ENCODE measurements at places on chromosomes 13 and 19.

- no peak for DNase-seq
These were observed 15.4 kb downstream of the NLRP12 start for GRCh38 chr19:53808710-53809125.

GRCh38 chr13:50140153-50140552 is 124.9 kb downstream of the KCNRG start:
- no peak for DNase-seq

DNA sequence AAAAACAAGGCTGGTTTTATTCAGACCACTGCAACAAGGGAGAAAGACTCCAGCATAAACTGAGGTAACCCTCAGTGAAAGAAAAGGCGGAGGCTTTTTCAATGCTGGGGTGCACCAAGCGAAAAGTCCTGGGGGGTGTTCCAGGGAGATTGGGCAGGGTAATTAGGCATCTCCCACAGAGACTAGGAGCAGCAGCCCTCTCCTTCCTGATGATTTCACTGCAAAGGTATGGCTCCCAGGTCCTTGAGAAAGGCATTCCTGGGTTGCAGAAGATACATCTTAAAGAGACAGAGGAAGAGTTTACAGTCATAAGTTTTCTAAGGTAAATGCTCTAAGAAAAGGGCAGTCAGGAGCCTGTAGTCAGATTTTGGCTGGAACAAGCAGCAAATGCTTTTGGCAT is 412.0 kb downstream of the FOXO1 start:
- no peak for DNase-seq

DNA sequence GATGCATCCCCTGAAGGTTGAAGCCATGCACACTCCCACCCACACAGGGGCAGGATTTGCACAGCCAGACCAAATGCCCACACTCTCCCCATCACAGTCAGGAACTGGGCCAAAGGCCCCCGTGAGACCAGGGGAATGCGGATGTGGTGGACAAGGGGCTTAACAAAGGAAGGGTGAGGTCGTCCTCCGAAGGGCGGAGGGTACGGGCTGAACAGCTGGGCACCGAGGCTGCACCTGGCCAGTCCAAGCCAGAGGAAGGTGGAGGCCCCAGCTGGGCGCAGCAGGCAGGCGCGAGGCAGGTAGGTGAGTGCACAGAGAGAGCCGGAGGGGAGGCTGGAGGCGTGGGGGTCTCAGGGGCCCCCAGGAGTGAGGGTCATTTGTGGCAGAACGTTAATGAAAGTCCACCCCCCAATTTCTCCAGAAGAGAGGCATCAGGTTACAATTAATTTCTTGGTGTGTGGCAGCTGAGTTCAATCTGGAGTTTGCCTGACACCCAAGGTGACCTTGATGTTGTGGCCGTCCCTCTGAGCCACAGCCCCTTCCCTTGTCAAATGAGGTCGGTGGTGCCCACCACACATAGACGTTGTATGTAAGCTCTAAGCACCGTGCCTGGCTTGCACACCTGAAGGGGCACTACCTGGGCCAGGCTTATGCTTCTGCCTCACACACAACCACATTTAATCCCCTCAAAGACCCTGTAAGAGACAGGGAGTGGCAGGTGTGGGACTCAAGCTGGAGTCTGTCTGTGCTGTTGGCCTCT is 2.9 kb downstream of the KLK15 start:
- peak; percentile 39 for DNase-seq

DNA sequence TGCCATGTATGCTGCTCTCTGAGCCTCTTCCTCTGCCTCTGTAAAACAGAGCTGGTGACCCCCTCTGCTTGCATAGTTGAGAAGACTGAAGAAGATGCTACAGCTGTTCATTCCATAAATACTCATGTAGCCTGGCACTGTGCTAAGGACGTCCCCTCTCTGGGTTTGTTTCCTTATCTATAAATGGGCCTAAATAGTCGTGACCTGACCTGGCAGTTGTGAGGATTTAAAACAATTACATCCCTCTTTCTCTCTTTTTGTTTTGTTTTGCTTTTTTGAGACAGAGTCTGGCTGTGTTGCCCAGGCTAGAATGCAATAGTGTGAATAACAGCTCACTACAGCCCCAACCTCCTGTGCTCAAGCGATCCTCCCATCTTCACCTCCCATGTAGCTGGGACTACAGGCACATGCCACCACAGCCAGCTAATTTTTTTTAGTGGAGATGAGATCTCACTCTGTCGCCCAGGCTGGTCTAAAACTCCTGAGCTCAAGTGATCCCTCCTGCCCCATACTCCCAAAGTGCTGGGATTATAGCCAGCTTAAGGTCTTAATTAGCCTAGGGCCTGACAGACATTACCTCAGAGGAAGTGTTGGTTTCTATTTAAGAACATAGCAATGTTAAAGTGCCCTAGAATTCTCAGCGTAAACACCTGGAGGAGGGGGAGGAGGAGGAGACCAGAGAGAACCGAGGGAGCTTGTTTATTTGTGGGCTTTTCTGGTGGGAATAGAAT is 4.6 kb downstream of the WDR62 start:
- DNase-seq: no peak

DNA sequence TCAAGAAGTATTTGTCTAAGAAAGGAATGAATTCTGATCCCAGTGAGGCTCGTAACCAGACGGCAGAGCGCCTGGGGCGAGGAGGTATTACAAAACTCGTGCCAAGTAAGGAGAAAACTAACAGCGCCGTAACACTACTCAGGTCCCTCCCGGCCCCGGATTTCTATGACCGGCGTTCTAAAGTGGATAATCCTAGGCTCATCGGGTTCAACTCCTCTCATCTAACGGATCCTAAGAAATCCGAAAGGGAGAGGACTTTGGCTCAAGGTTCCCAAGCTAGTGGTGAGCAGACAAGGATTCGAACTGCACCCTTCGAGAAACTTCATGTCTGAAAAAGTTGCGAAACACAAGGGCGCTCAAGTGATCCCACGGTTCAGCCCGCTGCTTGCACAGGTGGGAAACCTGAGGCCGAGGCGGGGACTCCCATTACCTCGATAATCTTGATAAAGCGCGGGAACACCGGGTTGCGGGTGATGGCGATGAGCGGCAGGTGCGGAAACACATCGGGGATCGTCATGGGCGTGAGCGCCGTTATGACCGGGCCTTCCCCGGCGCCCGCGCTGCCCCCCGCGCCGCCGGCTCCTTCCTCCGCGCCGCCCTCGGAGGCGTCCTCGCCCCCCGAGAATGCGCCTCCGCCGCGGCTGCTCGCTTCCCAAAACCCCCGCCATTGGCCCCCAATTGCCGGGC is 529 bp downstream of the LONP1 start:
- no peak for DNase-seq

GRCh38 chr13:83634601-83635000 is 247.7 kb downstream of the SLITRK1 start:
- DNase-seq: no peak

GRCh38 chr13:112113851-112114250 is 46.9 kb downstream of the SOX1 start:
- no peak for DNase-seq

DNA sequence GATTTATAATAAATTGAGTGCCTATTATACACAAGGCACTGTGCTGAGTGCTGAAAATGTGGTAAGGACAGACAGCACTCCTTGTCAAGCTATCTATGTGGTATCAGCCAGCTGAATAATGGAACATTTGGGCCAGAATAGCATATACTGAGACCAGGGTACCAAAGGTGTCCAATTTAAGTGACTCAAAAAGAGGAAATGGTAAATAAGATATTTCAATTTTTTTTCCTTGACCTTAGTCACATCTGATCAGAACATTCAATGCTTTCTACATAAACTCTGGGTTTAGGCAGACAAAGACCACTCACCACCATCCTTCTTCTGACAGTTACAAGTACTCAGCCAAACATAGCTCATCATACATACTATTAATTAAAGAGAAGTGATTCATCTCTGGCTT is 43.2 kb downstream of the RCBTB2 start:
- DNase-seq: no peak

DNA sequence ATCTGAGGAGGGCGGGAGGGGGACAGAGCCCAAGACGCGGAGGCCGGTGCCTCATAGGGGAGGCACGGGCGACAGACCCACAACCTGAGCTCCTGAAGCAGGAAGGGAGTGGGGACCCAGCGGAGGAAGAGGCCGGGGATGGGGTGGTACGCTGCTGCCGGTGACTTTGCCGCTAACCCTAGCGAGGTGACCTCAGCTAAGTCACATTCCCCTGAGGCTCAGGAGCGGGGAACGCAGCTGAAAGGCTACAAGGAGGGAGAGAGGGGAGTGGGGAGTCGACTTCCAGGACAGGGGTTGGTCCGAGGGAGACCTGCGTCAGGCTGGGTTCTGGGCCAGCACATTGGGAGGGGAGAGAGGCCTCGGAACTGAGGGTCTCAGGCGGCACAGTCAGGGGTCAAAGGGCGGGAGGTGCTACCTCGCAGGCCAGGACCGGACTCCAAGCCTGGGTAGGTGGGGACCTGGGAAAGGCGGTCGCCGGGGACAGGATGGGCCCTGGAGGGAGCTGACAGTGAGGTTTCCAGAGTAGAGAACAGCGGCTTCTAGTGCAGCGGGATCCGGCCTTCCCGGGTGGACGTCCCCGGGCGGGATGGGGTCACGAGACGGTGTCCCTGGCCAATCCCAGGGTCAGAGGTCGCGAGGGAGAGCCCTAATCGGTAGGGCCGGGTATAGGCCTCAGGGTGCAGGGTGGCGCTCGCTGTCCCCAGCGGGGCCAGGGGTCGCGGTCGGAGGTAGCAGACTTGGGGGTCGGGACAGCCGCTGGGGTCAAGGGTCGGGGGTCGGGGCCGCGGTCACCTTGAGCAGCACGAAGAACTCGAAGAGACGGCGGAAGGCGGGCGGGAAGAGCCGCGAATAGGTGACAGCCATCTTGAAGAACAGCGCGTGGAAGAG is 699 bp downstream of the TMEM259 start:
- DNase-seq: peak; percentile 57

DNA sequence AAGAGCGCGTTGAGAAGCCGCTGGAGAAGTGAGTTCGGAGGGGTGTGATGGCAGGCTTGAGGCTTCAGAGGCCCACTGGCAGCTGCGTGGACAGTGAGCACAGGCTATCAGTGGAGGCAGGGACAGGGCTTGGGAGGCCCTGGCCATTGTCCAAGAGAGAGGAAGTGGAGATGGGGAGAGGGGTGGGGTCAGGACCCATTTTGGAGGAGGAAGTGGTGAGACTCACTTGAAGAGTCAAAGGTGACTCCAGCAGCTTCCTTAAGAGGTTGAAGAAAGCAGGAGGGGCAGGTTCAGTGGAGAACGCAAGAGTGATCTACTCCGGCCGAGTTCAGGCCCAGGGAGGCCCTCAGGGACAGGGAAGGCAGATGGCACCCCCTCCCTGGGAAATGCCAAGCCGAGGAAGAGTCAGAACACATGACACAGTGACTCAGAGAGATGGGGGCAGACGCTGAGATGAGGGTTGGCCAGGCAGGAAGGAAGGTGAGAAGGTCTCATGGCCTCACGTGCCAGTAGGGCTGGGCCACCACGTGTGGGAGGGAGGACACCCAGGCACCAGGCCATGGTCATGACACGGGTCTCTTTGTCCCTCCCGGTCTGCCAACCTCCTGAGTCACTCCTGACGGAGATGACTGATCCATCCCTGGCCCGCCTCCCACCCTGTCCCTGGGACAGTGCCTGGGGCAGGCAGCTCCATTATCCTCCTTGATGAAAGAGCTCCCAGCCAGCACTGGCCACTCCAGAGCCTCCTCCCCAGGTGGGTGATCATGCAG is 10.1 kb upstream of the CD22 start:
- DNase-seq: peak; percentile 74

- no peak for DNase-seq
These were observed 2.2 kb downstream of the GPR32 start for GRCh38 chr19:50772476-50772875.

DNA sequence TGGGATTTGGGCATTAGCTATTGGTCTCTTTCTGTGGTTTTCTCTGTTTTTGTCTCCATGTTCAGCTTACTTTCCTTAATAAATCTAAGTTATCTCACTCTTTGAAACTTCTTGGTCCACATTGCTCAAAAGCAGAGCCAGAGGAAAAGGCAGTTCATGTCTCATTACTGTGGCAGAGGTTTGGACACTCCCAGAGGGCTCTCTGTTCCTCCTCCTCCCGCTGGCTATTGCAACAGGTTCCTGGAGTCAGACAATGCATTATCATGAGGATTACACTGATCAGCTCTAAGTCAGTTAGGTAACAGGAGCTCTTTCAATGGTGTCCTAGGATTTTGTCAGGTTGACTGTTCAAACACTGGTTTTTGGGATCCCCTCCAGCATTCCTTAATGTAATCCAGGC is 298.8 kb downstream of the NDFIP2 start:
- no peak for DNase-seq

DNA sequence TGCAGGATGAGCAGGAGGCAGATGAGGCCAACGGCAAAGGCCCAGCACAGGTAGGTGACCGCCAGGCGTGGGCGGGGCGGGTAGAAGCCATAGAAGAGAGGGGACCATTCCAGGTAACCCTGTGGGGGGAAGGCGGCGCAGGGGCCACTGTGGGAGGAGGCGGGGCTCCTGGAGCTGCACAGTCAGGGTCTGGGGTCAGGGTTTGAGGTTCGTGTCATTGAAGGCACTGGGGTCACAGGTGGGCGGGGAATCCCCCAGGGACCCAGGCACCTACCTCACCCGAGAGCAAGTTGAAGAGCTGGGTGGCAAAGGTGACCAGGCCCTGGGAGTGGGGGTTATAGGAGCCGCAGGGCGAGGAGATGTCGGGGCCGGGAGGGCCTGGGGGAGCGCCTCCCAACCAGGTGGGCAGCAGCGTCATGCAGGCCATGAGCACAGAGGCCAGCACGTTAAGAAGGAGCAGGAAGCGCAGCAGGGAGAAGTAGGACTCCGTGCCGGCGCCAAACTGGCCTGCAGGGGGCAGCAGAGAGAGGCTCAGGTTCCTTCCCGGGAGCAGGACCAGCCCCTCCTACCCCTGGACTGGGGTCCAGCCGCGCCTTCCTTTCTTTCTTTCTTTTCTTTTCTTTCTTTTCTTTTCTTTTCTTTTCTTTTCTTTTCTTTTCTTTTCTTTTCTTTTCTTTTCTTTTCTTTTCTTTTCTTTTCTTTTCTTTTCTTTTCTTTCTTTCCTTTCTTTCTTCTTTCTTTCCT is 4.6 kb downstream of the TMC4 start:
- DNase-seq: peak; percentile 93

DNA sequence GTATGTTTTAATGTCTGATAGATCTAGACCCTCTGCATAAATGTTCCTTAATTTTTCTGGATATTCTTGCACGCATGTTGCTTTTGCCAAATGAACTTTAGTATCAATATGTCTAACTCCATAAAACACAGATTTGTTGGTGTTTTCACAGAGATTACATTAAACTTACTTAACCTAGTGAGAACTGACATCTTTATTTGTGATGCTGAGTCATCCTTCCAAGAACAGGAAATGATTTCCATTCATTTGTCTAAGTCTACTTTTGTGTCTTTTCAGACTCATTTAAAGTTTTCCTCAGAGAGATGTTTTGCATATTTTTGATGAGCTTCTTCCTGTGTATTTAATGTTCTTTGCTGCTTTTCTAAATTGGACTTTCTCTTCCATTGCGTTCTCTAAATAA is 184.0 kb downstream of the SLC7A1 start:
- no peak for DNase-seq

- no peak for DNase-seq
These were observed at the start of gene ITGBL1 for GRCh38 chr13:101452519-101453485. Gene ITGBL1 (plus strand): TSS chr13:101452675. CDS start chr13:101452834, 159 bp downstream.

DNA sequence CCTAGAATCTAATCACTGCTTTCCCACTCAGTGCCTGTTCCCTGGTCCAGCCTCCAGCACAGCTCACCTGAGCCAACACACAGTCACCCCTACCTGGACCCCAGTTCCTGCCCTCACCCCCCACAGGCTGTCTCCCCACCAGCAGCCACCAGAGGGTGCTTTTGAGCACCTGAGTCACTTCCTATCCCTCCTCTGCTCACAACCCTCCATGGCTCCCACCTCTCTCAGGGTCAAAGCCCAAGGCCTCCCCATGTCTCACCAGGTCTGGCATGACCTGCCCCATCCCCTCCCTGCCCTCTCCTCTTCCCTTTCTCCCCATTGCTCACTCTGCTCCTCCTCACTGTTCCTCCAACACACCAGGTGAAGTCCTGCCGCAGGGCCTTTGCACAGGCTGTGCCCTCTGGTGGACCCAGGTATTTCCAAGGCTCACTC is 7.1 kb upstream of the DPP9 start:
- DNase-seq: peak; percentile 56

Measured in mucosa of descending colon (tissue), 3 donors.